ENCODE measurements at places on chromosomes 5 and 9.

GRCh38 chr5:85931220-85931619 is 686.5 kb upstream of the COX7C start:
- no peak for DNase-seq
- no peaks in the 10 kb centered on the region for H3K4me1 ChIP-seq
- H3K36me3 ChIP-seq = no peaks in the 10 kb centered on the region
- H3K4me3 ChIP-seq = no peak overlapping the region
- no peaks in the 10 kb centered on the region for H3K27me3 ChIP-seq
- no peak overlapping the region for H3K27ac ChIP-seq

- no peak overlapping the region for H3K4me3 ChIP-seq
- no peak overlapping the region for H3K27ac ChIP-seq
- H3K4me1 ChIP-seq = no peaks in the 10 kb centered on the region
- H3K36me3 ChIP-seq = peaks cover 1% of the 10 kb centered on the region
These were observed 39.6 kb downstream of the CDKL3 start for GRCh38 chr5:134327327-134327726.

DNA sequence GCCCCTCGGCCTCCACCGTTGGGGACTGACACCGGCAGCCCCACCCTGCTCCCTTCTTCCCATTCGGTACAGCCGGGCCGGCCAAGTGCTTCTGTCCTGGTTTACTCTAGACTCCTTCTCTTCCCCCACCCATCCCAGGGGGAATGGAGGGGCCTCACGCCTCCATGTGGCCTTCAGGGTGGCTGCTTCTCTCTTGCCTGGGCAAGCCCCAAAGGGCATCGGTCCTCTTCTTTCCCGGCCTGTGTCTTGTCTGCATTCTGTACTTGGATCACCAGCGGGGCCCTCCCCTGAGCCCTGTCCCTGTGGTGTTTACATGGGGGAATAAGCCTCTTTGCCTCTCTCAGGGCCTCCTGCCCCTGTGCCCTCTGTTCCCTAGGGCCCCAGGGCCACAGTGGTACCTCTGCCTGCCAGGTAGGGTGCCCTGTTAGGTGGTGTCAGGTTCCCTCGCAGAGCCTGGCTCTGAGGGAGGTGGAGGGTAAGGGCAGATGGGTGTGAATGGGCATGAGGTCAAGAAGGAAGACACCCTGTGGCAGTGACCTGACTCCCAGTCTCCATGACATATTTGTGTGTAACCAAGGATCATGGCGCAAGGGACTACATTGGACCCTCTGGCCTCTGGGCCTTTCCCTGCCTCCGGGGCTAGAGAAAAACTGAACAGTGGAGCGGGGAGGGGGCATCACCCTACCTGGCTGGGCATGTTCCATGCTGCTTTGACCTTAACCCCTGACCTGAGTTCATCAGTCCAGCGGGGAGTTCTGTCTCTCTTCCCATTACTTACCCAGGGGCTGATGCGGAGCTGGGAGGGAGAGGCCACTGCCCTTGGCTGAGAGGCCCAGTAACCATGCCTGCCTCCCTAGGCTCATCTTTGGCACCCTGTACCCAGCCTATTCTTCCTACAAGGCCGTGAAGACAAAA is 1.6 kb downstream of the REEP2 start:
- peak overlapping the region; percentile 36 for H3K4me3 ChIP-seq
- no peak for DNase-seq
- H3K36me3 ChIP-seq = peaks cover 12% of the 10 kb centered on the region
- H3K27me3 ChIP-seq = no peaks in the 10 kb centered on the region

GRCh38 chr9:137919095-137919465 is 41.5 kb downstream of the CACNA1B start:
- peaks cover 31% of the 10 kb centered on the region for H3K27me3 ChIP-seq
- no peak for DNase-seq
- H3K4me1 ChIP-seq = no peaks in the 10 kb centered on the region

DNA sequence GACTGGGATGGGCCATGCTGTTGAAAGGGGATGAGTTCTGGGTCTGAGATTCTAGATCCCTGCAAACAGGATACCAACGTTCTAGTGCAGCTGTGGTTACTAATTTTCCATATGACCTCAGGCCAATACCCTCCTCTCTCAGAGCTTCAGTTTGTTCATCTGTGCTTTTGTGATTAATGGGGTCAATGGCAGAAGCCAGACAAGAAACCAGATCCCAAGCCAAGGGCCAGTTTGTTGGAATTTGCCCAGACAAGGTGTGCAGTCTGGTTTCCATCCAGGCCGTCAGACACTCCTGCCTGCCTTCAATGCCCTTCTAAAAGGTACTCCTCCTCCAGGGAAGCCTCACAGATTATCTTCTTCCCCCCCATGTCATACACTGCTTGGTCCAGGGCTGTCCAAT is 11.4 kb downstream of the MYORG start:
- H3K36me3 ChIP-seq = peaks cover 2% of the 10 kb centered on the region
- no peak overlapping the region for H3K4me3 ChIP-seq
- no peak for DNase-seq
- no peak overlapping the region for H3K27ac ChIP-seq
- no peaks in the 10 kb centered on the region for H3K4me1 ChIP-seq
- H3K27me3 ChIP-seq = no peaks in the 10 kb centered on the region

DNA sequence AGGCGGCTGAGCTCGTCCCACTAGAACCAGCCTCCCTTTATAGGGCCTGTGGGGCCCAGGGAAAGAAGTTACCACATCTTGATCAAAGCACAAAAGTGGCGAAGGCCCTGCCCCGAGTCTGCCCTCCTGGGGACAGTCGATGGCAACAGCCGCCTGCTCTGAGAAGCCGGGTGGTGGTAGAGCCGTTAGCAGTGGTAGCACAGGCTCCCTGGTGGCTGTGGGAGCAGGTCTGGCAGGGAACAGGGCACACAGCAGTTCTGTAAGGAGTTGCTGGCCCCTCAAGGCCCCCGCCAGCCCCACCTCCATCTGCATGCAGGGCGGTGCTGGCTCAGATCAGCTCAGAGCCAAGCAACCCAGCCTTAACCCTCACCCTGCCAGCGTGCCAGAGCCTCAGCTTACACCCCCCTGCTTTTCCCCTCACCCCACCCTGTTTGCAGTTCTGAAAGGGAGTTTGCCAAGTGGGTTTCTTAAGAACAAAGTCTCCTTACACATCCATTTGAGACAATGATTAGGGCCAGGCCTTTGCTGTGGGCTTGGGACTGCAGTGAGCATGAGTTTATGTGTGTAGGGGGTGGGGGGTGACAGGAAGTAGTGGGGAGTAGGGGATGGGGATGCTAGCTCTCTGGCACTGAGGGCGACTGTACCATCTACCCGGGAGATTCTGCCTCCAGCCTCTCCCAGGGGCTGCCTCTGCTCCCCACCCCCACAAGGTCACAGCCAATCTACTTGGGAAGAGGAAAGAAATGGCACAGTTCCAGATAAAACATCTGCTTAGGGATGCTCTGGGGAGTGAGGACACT is 11.8 kb downstream of the ACSL6 start:
- peaks cover 51% of the 10 kb centered on the region for H3K4me1 ChIP-seq
- H3K27me3 ChIP-seq = no peaks in the 10 kb centered on the region
- H3K36me3 ChIP-seq = peaks cover 3% of the 10 kb centered on the region
- H3K4me3 ChIP-seq = no peak overlapping the region

GRCh38 chr9:104608336-104608735 is 2.9 kb upstream of the OR13C2 start:
- no peak overlapping the region for H3K4me3 ChIP-seq
- no peak overlapping the region for H3K27ac ChIP-seq
- no peaks in the 10 kb centered on the region for H3K36me3 ChIP-seq
- DNase-seq = no peak
- no peaks in the 10 kb centered on the region for H3K4me1 ChIP-seq

DNA sequence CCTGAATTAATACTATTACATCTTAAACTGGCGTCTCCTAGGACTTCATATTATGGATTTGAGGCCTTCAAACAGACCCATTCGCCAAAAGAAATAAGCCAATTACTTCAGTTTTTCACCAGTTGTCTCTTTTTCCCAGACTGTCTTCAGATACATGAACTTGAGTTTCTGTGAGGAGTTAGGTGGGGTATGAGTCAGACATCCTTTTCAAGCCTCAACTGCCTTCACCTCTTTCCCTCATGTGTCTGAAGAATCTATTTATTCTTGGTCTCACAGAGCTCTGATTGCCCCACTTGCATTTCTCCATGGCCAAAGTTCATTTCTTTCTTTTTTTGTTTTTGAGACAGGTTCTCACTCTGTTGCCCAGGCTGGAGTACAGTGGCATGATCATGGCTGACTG is 12.5 kb downstream of the WNT8A start:
- H3K27ac ChIP-seq = no peak overlapping the region
- DNase-seq = no peak

- no peaks in the 10 kb centered on the region for H3K4me1 ChIP-seq
- H3K27me3 ChIP-seq = no peaks in the 10 kb centered on the region
- no peak overlapping the region for H3K27ac ChIP-seq
- no peaks in the 10 kb centered on the region for H3K36me3 ChIP-seq
- no peak for DNase-seq
These were observed 972.8 kb downstream of the DTWD2 start for GRCh38 chr5:118015511-118015910.

DNA sequence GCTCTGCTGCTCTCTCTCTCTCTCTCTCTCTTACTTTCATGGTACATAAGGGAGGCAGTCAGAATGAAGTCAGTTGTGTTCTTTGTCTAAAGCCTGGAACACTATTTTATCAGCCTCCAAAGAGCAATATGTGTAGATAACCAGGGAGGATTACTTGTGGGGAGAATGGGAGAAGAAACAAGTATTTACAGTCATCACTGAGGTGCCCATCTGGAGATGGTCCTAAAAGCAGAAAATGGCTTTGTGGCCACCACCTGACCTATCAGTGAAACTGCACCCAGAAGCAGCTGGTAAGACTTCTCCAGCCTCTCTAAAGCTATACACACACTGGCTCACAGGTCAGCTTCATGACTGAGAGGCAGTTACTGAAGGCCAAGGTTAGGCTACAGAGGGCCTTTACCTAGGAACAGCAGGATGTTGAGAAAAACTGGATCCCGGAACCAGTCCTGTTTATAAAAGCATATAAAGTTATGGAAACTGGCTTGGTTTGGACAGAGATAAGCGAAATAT is 75.1 kb downstream of the MRPS27 start:
- no peaks in the 10 kb centered on the region for H3K36me3 ChIP-seq
- H3K4me3 ChIP-seq = no peak overlapping the region
- no peak for DNase-seq
- peaks cover 22% of the 10 kb centered on the region for H3K4me1 ChIP-seq

DNA sequence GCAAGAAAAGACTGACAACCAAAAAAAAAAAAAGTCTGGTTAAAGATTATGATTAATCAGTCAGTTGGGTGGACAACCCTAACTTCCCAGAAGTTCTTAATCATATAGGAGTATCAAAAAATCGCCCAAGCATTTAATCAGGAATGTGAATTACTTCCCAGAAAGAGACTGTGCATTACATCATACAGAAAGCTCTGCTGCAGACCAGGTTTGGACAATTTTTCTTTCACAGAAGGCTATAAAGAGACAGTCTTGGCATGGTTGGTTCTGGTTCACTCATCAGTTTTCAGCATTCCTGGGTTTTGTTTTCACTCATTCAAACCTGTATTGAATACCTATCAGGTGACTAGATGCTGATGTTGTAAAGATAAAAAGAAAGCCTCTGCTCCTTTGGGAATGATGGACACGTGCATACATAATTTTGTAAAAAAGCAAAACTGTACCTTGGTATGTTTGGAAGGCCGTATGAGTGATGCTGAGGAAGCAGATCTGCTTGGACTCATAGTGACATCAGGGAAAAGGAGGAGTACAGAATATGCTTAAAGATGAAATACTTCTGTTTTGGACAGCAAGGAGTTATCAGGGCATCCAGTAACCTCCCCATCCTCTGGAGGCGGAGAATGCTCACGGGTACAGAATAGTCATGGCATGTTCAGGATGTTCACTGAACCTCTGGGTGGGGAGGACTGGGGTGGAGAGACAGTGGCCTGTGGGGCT is 178.4 kb downstream of the GNA14 start:
- peaks cover 32% of the 10 kb centered on the region for H3K27me3 ChIP-seq
- no peak overlapping the region for H3K27ac ChIP-seq
- no peak overlapping the region for H3K4me3 ChIP-seq
- no peak for DNase-seq
- H3K4me1 ChIP-seq = no peaks in the 10 kb centered on the region

DNA sequence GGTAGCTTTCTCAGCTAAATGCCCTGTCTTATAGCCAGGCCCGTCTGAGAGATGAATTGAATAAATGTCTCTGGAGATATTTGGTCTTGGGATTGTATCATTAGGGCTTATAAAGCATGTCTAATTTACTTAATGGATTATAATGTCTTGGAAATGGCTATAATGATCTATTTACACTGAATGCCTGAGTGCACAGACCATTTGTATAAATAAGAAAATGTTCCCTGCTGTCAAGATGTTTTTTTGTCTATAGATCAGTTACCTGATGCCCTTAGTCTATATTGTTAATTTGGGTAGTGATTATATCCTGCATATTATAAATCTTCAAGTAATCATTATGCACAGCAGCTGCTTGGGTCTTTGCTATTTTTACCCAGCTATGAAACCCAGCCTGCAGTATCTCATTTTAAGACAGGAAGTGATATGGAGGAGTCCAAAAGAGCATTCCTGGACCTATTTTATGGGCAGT is 112.9 kb upstream of the ACTBL2 start:
- H3K27ac ChIP-seq = no peak overlapping the region
- H3K36me3 ChIP-seq = no peaks in the 10 kb centered on the region
- H3K27me3 ChIP-seq = peaks cover 10% of the 10 kb centered on the region
- no peak overlapping the region for H3K4me3 ChIP-seq
- DNase-seq = no peak

- H3K4me3 ChIP-seq = peak overlapping the region; percentile 63
- peak overlapping the region; percentile 77 for H3K27ac ChIP-seq
- no peak for DNase-seq
- H3K4me1 ChIP-seq = peaks cover 21% of the 10 kb centered on the region
- peaks cover 27% of the 10 kb centered on the region for H3K36me3 ChIP-seq
- H3K27me3 ChIP-seq = no peaks in the 10 kb centered on the region
These were observed 30.4 kb downstream of the MTREX start for GRCh38 chr5:55338092-55338613.

DNA sequence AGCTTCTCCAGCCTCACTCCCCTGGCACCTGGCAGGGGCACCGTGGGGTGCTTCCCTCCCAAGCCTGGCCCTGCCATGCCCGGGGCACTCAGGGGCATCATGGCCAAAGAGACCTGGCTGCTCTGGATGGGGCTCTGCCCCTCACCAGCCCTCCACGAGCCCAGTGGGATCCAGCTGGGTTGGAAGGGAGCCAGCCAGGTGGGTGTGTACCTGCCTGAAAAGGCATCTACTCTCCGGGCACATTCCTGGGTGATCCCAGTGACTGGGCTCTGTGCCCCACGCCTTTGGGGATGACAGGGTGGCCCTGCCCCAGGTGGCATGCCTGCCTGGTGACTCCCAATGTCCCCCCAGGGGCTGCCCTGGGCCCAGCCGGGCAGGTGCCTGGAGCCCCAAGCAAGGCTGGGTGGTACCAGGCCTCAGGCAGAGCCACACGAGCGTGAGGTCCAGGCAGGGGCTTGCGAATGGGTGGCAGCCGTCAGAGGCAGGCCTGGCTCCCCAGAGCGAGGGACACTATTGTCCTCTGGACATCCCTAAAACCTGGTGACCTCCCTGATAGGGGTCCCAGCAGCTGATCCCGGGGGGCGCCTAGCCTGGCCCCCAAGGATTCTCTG is 777 bp downstream of the GPSM1 start:
- no peaks in the 10 kb centered on the region for H3K36me3 ChIP-seq
- no peaks in the 10 kb centered on the region for H3K4me1 ChIP-seq
- DNase-seq = no peak
- peaks cover 7% of the 10 kb centered on the region for H3K27me3 ChIP-seq
- H3K4me3 ChIP-seq = peak overlapping the region; percentile 8
- H3K27ac ChIP-seq = no peak overlapping the region

- H3K27me3 ChIP-seq = no peaks in the 10 kb centered on the region
- H3K36me3 ChIP-seq = no peaks in the 10 kb centered on the region
- no peak overlapping the region for H3K4me3 ChIP-seq
- H3K4me1 ChIP-seq = no peaks in the 10 kb centered on the region
- DNase-seq = no peak
These were observed 8.4 kb upstream of the RGS7BP start for GRCh38 chr5:64497386-64497785.

GRCh38 chr9:95004411-95005277 is 278.1 kb downstream of the AOPEP start:
- peak overlapping the region; percentile 67 for H3K4me3 ChIP-seq
- DNase-seq = no peak
- H3K27ac ChIP-seq = no peak overlapping the region
- peaks cover 39% of the 10 kb centered on the region for H3K27me3 ChIP-seq
